ENCODE measurements at places on chromosomes 6 and 20.

GRCh38 chr6:1724124-1724523, 114.4 kb downstream of the FOXC1 start:
- peaks cover 24% of the 10 kb centered on the region for H3K36me3 ChIP-seq
- no peaks in the 10 kb centered on the region for H3K4me1 ChIP-seq
- no peak for ATAC-seq
- no peak overlapping the region for H3K4me3 ChIP-seq
- no peak overlapping the region for H3K27ac ChIP-seq

GRCh38 chr20:8132484-8133309, 631 bp downstream of the PLCB1 start:
- H3K4me3 ChIP-seq, result peak overlapping the region; percentile 79
- H3K27me3 ChIP-seq, result peaks cover 15% of the 10 kb centered on the region
- ATAC-seq, result peak; percentile 29
- H3K36me3 ChIP-seq, result no peaks in the 10 kb centered on the region
- H3K27ac ChIP-seq, result peak overlapping the region; percentile 28

- H3K27ac ChIP-seq, result no peak overlapping the region
- H3K4me3 ChIP-seq, result peak overlapping the region; percentile 68
- peaks cover 13% of the 10 kb centered on the region for H3K36me3 ChIP-seq
- H3K27me3 ChIP-seq, result peaks cover 47% of the 10 kb centered on the region
- H3K4me1 ChIP-seq, result peaks cover 4% of the 10 kb centered on the region
Measured at GRCh38 chr20:20369250-20370093, 1.6 kb downstream of the INSM1 start.

DNA sequence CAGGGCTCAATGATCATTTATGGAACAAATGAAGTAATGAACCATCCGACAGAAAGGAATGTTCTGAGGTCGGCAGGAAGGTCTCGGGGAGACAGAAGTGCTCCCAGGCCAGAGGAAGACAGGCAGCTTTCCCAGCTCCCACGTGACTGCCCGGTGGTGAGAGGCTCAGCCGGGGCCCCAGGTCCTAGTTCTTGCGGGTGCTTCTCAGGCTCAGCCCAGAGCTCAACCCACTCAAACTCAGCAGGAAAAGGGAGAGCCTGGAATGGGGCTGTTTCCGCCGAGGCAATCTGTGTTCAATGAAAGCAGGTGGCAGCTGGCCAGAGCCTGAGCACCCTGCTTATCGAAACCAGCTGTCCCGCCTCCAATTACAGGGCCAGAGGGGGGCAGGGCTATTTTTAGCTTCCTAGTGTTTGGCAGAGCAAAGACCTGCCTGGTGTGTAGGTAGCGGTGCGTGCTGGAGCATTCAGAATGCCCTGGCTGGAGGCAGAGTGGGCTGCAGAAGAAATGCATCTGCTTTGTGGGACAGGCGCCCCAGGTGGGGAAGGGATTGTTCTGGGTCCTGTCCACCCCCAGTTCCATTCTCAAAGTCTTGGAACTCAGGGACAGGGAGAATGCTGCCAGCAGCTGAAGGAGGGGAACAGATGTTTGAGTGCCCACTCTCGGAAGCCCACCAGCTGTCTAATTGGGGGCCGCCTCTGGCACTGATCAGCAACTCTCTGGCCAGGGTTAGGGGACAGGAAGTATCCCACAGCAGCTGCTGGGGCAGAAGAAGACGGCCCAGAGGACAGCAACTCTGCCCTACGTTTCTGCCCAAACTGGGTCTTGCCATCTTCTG, 145.1 kb downstream of the PREX1 start:
- ATAC-seq, result no peak
- no peak overlapping the region for H3K4me3 ChIP-seq
- H3K27ac ChIP-seq, result no peak overlapping the region
- H3K36me3 ChIP-seq, result peaks cover 11% of the 10 kb centered on the region

GRCh38 chr6:367891-368630, 23.5 kb upstream of the IRF4 start:
- H3K4me1 ChIP-seq, result no peaks in the 10 kb centered on the region
- ATAC-seq, result no peak
- H3K4me3 ChIP-seq, result no peak overlapping the region
- no peaks in the 10 kb centered on the region for H3K36me3 ChIP-seq
- H3K27me3 ChIP-seq, result no peaks in the 10 kb centered on the region
- H3K27ac ChIP-seq, result no peak overlapping the region

DNA sequence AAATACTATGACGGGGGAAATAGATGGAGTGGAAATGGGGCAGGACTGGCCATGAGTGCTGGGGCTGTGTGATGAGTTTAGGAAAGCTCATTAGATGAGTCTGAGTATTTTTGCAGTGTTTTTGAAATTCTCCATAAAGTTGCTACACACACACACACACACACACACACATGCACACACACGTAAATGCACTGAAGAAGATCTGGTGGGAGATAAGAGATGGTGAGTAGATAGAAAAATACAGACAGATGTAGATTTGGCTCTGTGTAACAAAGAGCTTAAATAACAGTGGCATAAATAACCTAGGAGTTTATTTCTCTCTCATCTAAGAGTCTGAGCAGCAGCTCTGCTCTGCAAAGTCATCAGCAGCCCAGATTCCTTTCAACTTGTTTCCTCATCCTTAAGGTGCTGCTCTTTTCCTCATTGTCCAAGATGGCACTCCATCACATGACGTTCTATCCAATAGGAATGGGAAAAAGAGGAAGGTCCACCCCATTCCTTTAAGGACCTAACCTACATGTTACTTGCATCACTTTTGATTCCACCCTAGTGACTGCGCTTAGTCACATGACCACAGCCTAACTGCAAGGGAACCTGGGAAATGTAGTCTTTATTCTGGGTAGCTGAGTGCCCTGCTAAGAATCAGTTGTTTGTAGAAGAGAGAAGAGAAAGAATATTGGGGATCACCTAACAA, 76.4 kb downstream of the EYA2 start:
- H3K27me3 ChIP-seq, result peaks cover 19% of the 10 kb centered on the region
- peak overlapping the region; percentile 30 for H3K4me3 ChIP-seq

- H3K36me3 ChIP-seq, result no peaks in the 10 kb centered on the region
- H3K27me3 ChIP-seq, result peaks cover 26% of the 10 kb centered on the region
- H3K4me1 ChIP-seq, result peaks cover 7% of the 10 kb centered on the region
- peak overlapping the region; percentile 75 for H3K4me3 ChIP-seq
- peak overlapping the region; percentile 62 for H3K27ac ChIP-seq
Measured at GRCh38 chr6:29793036-29793356, 34.6 kb upstream of the HLA-G start.

DNA sequence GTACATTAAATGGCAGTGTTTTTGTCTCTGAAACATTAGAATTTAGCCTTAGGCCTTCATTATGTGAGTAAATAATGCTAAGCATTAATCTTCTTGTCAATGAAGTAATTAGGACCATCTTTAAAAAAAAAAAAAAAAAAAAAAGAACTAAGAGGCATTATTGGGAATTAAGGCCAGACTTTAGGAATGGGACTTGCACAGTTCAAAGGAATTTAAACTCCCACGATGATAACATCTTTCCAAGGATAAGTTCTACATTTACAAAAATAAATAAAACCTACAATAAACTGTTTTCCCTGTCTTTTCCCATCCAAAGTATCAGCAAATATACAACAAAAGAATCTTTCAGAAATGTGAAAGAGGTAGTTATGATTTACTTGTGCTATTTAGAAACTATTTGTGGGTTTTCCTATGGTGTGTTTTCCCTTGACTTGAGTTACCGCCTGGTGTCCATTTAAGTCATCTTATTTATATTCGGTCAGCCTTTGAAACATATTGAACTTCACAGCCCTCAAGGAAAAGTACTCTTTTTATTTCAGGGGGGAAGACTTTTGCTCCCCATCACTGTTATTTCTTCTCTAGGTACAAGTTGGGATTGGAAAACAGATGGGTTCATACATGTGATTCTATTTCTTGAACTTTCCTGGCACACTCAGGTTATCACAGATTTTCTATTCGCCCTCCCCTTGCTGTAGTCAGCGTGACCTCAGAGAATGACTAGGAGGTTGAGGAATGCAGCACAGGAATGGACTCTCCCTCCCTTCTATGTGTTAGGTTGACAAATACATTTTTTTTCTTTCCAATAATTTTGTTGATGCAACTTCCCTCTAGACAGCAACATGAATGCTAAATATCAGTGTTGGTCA, 13.6 kb downstream of the STMND1 start:
- H3K36me3 ChIP-seq, result no peaks in the 10 kb centered on the region
- H3K27ac ChIP-seq, result no peak overlapping the region
- H3K4me3 ChIP-seq, result no peak overlapping the region

DNA sequence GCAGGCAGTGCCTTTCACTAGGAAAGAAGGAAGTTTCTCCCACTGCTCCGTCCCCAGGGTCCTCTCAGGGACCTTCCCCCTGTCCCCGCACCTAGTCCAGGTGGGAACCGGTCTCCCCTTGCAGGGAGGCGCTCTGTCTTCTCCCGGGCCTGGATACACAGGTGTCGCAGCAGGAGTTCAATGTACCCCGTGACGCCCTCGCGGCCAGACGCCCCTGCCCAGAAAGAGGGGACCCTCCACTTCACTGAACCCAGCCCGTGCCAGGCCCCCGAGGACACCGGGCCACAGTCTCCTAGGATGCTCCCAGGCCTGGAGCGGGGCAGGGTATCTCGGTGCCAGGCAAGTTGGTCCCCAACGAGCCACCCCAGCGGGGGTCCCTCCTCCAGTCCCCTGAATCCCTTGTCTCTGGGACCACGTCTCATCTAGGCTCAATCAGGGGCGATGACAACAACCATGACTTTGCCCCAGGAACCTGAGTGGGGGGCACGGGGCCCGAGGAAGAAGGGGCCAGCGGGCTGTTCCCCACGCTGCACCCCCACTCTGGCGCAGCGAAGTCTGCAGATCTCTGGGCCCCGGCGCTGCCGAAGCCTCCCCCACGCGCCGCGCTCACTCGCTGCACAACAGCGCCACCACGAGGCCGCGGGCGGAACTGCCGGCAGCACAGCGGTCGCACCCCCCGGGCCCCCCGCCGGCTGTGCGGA, 103.0 kb downstream of the EDN3 start:
- no peaks in the 10 kb centered on the region for H3K36me3 ChIP-seq
- peaks cover 5% of the 10 kb centered on the region for H3K27me3 ChIP-seq
- no peaks in the 10 kb centered on the region for H3K4me1 ChIP-seq
- peak; percentile 77 for ATAC-seq
- no peak overlapping the region for H3K4me3 ChIP-seq
